ENCODE measurements at places on chromosomes 3 and 15. TPM values are rescaled to one million over a fixed set of nuclear protein-coding genes. Genes with fewer than 3 reads are reported as not detected.

COLQ gene
- 8.7 TPM for polyA plus RNA-seq

GRCh38 chr3:123122057-123122456 lies 55.2 kb downstream of the PDIA5 start:
- no peak for DNase-seq

ITIH4 gene
- polyA plus RNA-seq: 12.6 TPM

- no peak for DNase-seq
Measured at GRCh38 chr3:46482632-46483350, 15.0 kb upstream of the RTP3 start.

STIMATE gene
- 18.6 TPM for polyA plus RNA-seq

MYZAP gene
- polyA plus RNA-seq: 71.8 TPM

GNAT1 gene
- polyA plus RNA-seq: not detected

Data from right lung (tissue), 10 donors.